ENCODE measurements at places on chromosomes 5 and 9.

DNA sequence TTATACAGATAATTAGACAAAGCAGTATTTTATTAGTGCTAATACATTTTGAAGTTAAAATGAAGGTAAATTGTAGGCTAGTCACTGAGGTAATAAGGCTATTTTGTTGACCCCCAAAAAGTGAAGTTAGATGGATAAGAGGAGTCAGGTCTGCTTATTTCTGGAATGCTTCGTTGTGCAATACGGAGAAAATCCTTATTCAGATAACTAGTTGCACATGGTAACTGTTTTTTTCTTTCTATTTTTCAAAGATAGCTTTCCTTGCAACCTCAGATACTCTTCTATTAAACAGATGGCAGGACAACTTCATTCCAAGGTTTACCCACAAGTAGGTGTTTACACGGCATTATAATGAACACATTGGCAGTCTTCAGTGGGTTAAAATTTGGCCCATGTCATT lies 101.1 kb downstream of the TMEM174 start:
- no peak for DNase-seq

GRCh38 chr5:145806923-145807322 lies 28.2 kb downstream of the PRELID2 start:
- DNase-seq, result no peak

DNA sequence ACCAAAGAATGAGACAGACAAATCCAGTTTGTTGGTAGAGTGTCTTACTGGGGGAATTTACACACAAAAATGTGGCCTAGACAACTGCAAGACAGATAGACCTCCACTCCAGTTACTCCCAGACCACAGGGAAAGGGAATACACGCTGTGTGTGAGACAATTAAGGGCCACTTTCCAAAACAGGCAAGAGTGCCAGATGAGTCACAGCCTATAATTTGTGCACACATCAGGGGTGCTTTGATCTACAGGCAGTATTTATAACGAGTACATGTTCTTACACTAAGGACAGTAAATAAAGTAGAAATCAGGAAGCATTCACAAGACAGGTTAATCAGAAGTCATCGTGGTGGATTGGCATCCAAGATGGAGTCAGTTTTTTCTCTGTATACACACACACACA lies 114.8 kb downstream of the ZNF622 start:
- DNase-seq, result no peak

- no peak for DNase-seq
Observed at GRCh38 chr5:88708021-88708420, 175.0 kb downstream of the MEF2C start.

DNA sequence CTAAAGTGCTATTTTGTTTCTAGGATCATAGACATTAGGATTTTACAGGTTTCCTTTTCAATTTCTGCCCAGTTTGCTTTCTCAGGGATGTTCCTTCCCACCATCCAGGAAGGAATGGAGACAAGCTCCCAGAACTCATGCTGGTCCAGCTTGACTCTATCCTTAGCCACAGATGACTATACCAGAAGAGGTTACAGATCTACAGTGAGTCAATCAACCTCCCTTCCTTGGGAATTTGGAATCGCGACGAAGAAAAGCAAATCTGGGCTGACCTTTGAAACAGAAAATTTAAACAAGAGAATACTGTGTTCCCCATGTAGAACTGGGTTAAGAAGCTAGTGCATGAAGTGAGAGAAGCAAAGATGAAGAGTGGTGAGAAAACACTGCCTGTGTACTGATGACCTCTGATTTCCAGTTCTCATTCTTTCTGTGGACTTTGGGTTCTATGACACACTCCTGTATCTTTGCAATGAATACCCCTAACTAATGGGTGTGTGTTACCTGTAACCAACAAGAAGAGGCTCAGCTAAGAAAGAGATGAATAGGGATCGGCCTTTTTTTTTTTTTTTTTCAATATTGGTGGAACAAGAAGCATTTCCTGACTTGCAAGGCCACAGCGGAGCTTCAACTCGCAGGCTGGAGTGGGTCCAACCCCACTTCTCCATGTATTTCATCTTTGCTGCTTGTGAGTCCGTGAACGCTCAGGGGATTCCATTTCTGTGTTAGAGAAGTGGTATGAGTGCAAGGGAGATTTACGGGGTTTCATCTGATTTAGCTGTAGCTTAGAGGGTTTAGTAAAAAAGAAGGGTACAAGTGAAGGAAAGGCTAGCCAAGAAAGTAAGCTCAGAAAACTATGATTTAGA lies 563.9 kb upstream of the CLINT1 start:
- DNase-seq, result no peak

GRCh38 chr5:109191153-109191558 lies 218.6 kb downstream of the PJA2 start:
- DNase-seq, result no peak

- DNase-seq, result no peak
Observed at GRCh38 chr5:170104299-170104698, 1.4 kb upstream of the FOXI1 start.

GRCh38 chr5:5736007-5736406 lies 313.5 kb downstream of the ICE1 start:
- DNase-seq, result no peak

DNA sequence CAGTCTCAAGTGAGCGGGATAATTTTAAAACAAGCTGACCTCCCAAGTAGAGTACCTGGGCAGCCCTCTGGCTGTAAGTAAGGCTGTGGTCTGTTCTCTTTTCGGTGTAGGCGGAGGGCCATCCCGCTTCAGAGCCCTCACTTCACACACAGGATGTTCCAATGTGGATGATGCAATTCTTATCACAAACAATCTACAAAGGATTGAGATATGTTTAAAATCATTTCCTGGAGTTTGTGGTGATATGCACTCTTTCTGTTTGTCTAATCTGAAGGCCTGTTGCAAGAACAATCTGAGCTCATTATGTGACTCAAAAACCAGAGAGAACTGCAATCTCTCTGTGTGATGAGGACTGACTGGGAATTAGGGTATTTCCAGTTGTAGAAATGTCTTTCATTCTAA lies 42.5 kb downstream of the ITGA2 start:
- no peak for DNase-seq
